ENCODE measurements at places on chromosomes 1 and 21.

DNA sequence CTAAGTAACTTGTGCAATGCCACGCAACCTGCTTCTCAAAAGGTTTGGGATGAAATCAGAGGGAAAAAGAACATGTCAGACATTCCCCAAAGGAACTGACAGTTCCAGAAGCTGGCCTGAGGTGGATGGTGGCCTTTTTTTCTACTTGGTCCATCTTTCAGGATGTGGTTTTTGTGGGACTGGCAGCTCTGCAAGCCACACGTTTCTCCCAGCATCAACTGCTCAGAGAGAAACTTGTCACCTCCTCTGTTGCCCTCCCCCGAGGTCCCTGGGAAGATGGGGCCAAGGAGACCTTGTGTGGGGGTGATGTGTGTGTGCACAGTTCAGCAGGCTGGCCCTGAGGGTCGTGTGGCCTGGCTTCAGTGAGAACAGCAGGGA is 2.5 kb upstream of the DHRS3 start:
- DNase-seq = no peak

- DNase-seq = no peak
These were observed 9.8 kb downstream of the PEX14 start for GRCh38 chr1:10484521-10484920.

DNA sequence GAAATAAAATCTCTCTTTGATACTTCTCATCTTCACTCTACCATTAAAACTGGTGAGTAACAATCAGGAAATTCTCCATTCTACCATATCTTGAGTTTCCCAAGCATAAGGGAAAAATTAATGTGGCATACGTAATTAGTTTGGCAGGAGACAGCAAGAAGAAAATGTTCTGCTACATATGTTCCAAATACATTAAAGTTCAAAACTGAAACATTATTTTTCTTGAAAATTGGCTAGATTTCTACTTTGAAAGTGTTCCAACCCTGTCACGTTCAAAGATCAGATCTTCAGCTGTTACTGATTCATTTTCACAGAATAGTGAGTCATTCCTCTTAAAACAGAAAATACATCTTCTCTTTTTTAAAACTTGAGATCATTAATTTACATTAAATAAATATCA is 48.5 kb downstream of the PIGK start:
- no peak for DNase-seq

DNA sequence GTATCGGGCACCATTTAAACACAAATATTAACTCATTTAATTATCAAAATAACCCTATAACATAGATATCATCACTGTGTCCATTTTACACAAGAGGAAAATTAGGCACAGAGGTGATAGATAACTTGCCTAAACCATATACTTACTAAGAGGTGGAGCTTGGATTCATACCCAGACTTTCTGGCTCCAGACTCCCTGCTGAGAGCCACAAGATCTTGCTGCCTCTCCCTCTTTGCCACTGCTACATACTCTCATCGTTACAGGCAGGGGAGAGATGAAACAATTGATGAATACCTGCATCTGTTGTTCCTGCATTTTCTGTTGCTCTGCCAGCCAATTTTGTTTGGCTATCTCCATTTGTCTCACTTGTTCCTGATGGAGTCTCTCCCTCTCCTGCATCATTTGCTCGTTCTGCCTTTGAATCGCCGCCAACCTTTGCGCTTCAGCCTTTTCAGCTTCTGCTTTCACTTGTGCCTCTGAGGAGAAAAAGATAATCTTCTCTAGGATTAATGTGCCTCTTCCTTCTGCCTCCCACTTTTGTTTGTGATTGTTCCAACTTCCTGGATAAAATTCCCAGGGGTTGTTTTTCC is 10.6 kb downstream of the GBP5 start:
- peak; percentile 28 for DNase-seq
